ENCODE measurements at places on chromosomes 16 and 17. TPM values are rescaled to one million over a fixed set of nuclear protein-coding genes. Genes with fewer than 3 reads are reported as not detected.

THOC6 gene
- 22.4 TPM for polyA plus RNA-seq

ITGAD gene
- not detected for polyA plus RNA-seq

CD300A gene
- polyA plus RNA-seq, result not detected

GRCh38 chr17:64188088-64188487, 58.1 kb upstream of the ERN1 start:
- peaks cover 11% of the 10 kb centered on the region for H3K4me1 ChIP-seq
- 0 out of 2 replicates have a peak, but pooled peaks cover 6% of the 10 kb centered on the region for H3K36me3 ChIP-seq
- H3K4me3 ChIP-seq, result no peak overlapping the region
- H3K27ac ChIP-seq, result no peak overlapping the region
- no peaks in the 10 kb centered on the region for H3K27me3 ChIP-seq

- H3K4me3 ChIP-seq, result no peak overlapping the region
- no peak for DNase-seq
- no peaks in the 10 kb centered on the region for H3K4me1 ChIP-seq
- no peaks in the 10 kb centered on the region for H3K27me3 ChIP-seq
- no peak overlapping the region for H3K27ac ChIP-seq
- no peaks in the 10 kb centered on the region for H3K36me3 ChIP-seq
Measured at GRCh38 chr17:80065478-80066170, 29.2 kb downstream of the CCDC40 start.

- H3K4me3 ChIP-seq, result no peak overlapping the region
- no peak overlapping the region for H3K27ac ChIP-seq
- peaks cover 47% of the 10 kb centered on the region for H3K4me1 ChIP-seq
- no peaks in the 10 kb centered on the region for H3K27me3 ChIP-seq
- H3K36me3 ChIP-seq, result peaks cover 33% of the 10 kb centered on the region
Measured at GRCh38 chr17:46173153-46173552, 20.1 kb downstream of the KANSL1 start.

DNA sequence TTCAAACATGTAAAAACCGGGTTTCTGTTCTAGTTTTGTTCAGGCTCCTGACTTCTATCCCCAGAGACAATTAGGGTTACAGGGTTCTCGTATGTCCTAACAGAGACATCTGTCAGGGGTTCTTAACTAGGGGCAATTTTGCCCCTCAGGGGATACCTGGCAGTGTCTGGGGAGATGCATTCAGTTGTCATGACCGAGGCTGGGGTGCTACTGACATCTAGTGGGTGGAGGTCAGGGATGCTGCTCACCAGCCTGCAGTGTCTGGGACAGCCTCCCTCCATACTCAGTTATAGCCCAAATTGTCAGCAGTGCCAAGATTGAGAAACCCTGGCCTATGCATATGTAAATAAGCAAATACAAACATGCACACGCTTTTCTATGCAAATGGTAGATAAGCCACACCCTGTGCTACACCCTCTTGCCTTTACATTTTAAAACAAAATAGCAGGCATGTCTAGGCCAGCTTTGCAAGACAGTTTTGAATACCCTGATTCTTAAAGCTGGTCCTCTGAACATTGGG, 37.4 kb downstream of the CLEC16A start:
- no peak overlapping the region for H3K27ac ChIP-seq
- DNase-seq, result peak; percentile 14
- H3K36me3 ChIP-seq, result no peaks in the 10 kb centered on the region
- H3K4me3 ChIP-seq, result no peak overlapping the region

DNA sequence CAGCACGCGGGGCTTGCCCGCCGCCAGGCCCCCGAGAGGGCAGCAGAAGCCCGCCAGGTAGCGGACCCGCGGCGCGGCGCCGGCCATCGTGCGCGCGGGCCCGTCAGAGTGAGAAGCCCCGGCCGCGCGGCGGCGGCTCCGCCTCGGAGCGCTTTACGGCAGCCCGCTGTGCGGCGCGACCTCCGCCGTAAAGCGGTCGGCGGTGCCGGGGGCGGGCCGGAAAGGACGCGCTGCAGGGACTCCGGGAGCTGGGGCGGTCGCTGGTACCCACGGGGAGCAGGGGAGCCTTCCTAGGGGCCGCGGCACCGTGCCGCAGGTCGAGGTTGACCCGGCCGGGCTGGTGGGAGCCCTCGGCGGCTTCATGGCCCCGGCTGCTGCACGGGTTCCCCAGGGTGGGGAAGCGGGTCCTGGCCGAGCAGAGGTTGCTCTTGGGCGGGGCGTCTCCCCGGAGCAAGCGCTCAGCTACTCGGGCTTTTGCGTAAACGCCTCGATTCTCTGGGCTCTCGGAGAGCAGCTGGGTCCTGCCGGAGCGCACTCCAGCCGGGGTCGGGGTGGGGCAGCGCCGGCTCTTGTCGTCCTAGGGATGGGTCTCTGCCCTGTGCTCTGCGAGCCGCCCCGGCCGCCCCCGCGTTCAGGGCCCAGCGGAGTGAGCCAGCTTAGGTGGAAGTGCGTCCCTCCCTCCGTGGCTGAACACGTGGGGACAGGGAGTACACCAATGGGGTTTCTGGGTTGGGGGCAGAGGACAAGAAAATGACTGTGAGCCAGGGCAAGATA, at the start of gene FAAP100:
TSS of gene FAAP100 (minus strand) at position 110 of the 774 bp plus-strand sequence. CDS start at position 87, 23 bp downstream.
- DNase-seq, result peak; percentile 94
- H3K27me3 ChIP-seq, result no peaks in the 10 kb centered on the region
- peaks cover 22% of the 10 kb centered on the region for H3K4me1 ChIP-seq
- H3K4me3 ChIP-seq, result peak within 1 kb of the TSS; percentile 90
- H3K27ac ChIP-seq, result peak within 1 kb of the TSS; percentile 73
- no peaks in the 10 kb centered on the region for H3K36me3 ChIP-seq

DNA sequence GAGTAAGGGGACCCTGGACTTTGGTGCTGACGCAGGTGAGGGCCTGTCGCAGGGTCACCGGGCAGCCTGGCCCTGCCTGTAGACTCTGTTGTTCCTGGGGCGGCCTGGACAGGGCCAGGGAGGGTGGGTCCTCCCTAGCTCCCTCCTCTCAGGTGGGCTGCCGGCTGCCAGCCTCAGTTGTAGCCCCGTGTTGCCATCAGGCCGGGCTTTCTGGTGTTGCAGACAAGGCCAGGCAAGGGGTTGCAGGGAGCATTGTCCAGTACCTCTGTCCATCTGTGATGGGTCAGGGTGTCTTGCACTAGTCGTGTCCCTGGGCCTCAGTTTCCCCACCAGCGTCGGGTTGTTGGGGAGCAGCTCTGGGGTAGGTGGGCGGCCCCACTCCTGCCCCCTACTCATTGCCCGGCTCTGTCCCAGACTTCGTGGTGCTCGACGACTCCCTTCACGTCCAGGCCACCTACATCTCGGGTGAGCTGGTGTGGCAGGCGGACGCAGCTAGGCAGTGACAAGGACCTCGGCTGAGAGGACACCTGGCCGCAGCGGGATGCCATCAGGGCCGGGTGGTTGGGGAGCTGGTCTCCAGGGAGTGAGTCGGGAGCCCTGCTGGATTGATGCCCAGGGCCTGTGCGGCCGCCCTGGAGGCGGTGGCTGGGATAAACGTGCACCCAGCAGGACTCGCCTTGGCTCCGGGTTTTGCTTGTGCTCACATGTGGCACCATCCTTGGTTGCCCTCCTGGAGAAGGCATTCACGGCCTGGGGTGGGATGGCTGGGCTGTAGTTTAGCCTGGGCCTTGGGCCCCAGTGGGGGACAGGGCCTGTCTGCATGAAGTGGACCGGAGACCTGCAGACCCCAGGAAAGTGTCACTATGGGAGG, 1.9 kb downstream of the CEMP1 start:
- 0 out of 2 replicates have a peak, but pooled peaks cover 9% of the 10 kb centered on the region for H3K36me3 ChIP-seq
- H3K27me3 ChIP-seq, result no peaks in the 10 kb centered on the region
- H3K4me1 ChIP-seq, result peaks cover 4% of the 10 kb centered on the region

DNA sequence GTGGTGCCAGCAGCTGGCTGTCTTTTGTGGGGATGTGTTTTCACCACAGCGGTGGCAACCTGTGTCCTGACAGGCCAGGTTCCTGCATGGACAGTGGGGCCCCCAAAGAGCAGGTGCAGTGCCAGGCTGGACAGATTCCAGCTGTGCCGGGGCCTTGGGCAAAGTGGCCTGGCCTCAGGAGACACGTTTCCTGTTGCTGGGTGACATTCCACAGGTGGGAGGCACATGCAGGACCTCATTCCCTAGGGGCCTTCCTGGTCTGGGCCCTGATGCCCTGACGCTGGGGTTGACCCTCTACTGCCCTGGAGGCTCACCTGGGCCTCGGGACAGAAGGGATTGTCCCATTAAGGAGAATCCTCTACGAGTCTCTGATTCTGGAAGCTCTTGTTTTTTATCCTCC, 182.4 kb downstream of the RAB11FIP4 start:
- peaks cover 17% of the 10 kb centered on the region for H3K36me3 ChIP-seq
- peaks cover 52% of the 10 kb centered on the region for H3K4me1 ChIP-seq
- H3K27me3 ChIP-seq, result no peaks in the 10 kb centered on the region
- no peak overlapping the region for H3K4me3 ChIP-seq
- peak overlapping the region; percentile 90 for H3K27ac ChIP-seq

GRCh38 chr17:42924891-42925290, 24.3 kb downstream of the G6PC1 start:
- peaks cover 8% of the 10 kb centered on the region for H3K4me1 ChIP-seq
- no peak overlapping the region for H3K4me3 ChIP-seq
- DNase-seq, result no peak

DNA sequence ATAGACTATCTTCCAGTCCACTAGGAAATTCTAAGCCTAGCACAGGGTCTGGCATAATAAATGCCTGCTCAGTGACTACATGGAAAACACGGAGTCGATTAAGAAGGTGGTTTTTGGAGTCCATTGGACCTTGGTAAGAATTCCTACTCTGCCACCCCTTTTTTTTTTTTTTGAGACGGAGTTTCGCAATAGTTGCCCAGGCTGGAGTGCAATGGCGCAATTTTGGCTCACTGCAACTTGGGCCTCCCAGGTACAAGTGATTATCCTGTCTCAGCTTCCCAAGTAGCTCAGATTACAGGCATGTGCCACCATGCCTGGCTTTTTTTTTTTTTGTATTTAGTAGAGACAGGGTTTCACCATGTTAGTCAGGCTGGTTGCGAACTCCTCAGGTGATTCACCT, 123.2 kb downstream of the HS3ST2 start:
- no peak overlapping the region for H3K27ac ChIP-seq
- no peaks in the 10 kb centered on the region for H3K27me3 ChIP-seq

All from GM23248 (cell line).